ENCODE measurements at places on chromosomes 2 and 18. TPM values are rescaled to one million over a fixed set of nuclear protein-coding genes. Genes with fewer than 3 reads are reported as not detected.
A peak's percentile ranks its signal among the peaks of the same experiment; 100 is the strongest.

Gene DIPK1C
- not detected for polyA plus RNA-seq

Gene CRYBA2
- polyA plus RNA-seq: not detected

Gene MFSD2B
- polyA plus RNA-seq: 0.23 TPM

- no peak for DNase-seq
Observed at GRCh38 chr2:44897406-44897805, 44.1 kb upstream of the SIX3 start.

- DNase-seq: no peak
Observed at GRCh38 chr2:205964111-205964761, 121.7 kb downstream of the INO80D start.

DNA sequence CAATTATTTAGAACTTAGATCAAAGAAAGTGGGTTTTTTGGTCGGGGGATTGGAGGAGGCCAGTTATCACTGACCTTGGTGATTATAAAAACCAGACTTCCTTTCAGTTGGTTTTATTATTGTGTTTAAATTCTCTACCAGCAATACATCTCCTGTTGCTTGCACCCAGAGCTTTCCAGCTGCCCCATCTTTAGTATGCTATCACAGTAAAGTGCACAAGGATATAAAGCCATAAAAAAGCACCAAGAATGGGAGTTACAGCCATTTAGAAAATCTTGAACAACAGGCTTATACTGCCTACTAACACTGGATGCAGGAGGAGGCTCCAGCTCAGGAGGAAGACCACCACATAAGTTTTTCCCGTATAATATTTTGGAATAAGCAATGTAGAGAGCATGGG, 148.7 kb upstream of the OSR1 start:
- no peak for DNase-seq

- no peak for DNase-seq
Observed at GRCh38 chr2:136045835-136046570, 60.6 kb upstream of the DARS1 start.

- no peak for DNase-seq
Observed at GRCh38 chr18:23188068-23188760, 52.9 kb downstream of the CABLES1 start.

DNA sequence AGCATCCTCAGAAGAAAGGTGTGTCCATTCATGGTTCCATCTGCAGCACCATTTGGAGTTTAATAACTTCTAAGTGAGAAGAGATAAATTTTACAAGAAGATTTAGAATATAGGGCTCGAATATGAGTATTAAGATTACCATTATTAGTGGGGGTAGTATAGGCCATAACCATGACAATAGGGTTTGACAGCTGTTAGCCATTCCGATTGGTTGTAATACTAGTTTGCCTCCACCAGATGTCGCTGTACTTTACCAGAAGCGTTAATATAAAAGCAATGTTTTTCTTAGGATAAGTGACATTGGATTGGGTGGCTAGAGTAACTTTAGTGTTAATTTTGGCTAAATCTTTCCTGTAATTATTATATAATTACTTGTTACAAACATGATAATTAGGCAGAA, 107.5 kb upstream of the SRD5A2 start:
- no peak for DNase-seq

DNA sequence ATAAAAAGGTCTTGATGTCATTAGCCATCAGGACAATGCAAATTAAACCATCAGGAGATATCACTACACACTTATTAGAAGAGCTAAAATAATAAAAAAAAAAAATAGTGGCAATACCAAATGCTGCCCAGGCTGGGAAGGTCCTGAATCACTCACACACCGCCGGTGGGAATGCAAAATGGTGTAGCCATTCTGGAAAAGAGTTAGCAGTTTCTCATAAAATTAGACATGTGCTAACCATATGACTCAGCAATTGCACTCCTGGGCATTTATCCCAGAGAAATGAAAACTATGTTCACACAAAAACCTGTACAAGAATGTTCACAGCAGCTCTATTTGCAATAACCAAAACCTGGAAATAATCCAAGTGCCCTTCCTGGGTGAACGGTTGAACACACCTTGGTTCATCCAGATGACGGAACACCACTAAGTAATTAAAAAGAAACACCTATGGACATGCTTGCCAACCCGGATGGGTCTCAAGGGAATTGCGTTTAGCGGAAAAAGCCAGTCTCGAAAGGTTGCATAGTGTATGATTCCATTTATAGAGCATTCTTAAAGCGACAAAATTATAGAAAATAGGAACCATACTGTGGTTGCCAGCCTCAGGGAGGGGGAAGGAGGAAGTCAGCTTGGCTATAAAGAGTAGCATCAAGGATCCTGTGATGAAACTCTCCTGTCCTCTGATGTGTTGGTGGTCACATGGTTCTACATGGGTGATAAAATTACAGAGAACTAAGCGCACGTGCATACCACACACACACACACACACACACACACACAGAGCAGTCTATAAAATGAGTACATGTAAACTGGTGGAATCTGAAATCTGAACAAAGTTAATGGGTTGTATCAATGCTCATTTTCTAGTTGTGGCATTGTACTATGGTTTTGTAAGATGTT, 4.6 kb downstream of the MBP start:
- no peak for DNase-seq

DNA sequence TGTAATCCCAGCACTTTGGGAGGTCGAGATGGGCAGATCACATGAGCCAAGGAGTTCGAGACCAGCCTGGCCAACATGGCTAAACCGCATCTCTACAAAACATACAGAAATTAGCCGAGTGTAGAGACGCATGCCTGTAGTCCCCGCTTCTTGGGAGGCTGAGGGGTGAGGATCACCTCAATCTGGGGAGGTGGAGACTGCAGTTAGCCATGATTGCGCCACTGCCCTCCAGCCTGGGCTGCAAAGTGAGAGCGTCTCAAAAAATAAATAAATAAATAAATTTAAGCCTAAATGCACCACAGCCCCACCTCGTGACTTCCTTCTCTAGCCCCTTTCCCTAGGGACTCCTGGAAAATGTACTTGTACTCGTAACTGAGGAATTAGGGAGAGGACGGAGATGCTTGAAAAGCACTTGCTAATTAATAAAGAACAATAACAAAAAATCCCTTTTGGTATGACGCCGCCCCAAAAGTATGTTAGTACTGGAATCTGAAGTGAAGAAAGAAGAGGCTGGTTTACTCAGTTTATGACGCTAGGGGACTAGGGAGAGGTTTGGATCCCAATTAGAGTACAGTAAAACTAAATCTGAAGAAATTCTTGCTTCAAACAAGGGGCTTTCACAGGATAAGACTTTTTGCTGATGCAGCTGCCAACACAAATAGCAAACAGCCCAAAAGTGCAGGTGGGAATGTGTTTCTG, 887 bp upstream of the ZNF396 start:
- DNase-seq: peak; percentile 25

DNA sequence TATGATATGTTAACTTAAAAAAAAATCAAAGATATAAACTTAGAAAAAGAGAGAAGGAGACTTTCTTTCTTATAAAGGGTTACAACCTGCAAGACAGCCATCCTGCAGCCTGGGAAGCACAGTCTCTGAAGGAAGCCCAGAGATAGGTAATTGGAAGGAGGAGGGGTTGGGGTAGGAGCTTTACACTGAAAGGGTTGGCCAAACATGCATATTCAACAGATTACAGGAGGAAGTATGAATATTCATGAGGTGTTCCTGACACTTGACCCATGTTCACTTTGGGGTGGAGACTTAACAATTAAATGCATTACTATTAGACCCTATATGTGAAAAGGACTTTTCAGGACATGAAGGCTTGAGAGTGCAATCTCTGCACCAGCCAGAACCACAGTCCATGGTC, 71.7 kb upstream of the CDH2 start:
- no peak for DNase-seq

DNA sequence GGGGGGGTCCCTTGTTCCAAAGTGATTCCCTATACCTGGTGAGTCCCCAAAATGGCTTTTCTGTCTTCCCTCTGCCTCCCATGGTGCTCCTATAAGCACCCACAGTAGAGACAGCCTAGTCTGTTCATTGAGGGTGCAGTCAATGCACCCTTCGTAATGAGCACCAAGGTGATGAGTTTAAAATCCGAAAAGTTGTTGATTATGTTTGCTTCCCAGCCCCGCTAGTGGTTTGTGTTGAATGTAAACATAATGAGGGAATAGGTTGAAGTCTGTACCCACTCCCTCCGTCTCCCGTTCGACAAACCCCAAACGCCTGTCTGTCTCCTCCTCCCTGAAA, 2.3 kb downstream of the FOSL2 start:
- DNase-seq: no peak

- no peak for DNase-seq
Observed at GRCh38 chr2:219836647-219837177, 209.3 kb downstream of the SLC4A3 start.

DNA sequence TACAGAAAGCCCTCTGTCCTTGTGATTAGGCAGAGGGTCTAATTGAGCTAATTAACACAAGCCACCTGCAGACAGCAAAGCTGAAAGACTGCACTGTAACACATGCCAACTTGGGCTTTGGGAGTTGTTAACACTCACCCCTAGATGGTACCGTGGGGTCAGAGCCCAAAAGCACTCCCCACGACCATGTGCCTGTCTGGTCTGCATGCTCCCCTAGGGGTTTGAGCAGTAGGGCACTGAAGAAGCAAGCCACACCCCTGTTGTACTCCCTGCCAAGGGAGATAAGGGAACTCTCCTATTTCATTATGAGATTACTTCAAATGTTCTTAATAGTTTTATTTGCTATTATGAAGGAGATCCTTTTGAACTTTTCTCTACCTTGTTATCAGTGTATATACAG, 560.1 kb upstream of the FSHR start:
- no peak for DNase-seq

GRCh38 chr2:175463589-175464310, 282.2 kb upstream of the ATP5MC3 start:
- no peak for DNase-seq

DNA sequence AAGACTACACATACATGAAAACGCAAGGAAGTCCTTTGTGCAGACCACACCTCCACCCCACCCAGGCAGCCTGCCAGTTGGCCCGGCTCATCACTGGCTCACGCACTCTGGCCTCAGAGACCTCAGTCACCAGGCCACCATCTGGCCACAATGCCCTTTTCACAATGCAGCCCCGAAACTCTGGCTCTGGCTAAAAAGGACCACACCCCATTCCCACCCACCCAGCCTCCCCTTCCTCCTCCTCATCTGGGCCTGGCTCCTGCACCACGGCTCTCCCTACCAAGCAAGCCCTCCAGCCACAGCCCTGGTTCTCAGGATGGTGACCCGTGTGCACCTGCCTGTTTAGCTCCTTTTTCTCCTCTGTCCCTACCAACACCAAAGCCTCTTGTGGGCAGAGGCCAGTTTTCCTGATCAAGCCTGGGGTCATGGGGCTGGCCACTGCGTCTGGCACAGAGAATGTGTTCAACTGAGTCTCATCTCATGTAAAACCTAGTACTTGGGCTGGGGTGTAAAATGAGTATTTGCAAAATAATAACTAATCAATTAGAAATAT, 7.4 kb downstream of the HDAC4 start:
- no peak for DNase-seq

DNA sequence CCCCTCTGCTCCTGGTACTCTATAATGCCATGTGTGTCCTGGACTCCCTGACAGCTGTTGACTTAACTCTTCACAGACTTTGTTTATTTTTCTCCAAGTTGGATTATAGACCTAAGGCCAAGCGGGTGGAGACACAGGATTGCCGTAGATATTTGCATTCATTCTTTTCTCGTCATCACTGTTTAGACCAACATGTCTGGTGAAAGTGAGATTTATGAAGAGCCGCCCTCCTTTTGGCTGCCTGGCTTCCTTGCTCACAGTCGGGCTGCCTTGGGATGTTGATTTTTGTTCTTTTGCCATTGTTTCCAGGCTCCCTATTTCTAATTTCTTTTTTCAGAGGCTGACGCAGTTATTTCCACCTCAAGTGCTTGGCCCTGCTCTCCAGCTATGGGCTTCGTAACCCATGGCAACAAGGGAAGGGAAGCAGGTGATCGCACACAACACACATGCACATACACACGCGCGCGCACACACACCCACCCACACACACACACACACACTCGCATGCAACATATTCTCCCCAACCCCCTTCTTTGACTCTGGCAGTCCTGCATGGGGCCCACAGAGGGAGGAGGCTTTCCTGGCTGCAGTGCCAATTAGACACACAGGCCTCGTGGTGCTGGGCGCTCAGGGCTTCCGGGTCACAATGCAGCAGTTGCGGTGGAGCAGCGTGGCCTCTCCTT, 296.5 kb downstream of the MTX2 start:
- DNase-seq: no peak

DNA sequence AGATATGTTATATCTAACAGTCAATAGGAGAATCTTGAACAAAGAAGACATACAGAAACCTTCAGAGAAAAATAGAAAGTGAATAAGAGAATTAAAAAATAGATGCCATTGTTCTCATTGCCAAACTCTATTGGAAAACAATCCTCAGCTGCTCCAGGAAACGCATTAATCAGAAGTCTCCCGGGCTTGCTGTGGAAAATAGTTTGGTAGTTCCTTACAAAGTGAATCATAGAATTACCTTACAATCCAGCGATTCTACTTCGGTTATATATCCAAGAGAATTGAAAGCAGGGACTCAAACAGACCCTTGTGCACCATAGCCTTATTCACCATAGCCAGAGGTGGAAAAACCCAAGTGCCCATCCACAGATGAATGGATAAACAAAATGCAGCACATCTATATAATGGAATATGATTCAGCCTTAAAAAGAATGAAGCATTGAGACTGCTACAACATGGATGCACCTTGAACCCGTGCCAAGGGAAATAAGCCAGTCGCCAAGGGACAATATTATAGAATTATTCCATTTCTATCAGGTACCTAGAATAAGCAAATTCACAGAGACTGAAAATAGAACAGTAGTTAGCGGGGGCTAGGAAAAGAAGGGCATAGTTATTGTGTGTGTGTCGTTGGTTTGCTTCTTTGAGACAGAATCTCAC, 21.9 kb upstream of the CHRNA1 start:
- peak; percentile 33 for DNase-seq

DNA sequence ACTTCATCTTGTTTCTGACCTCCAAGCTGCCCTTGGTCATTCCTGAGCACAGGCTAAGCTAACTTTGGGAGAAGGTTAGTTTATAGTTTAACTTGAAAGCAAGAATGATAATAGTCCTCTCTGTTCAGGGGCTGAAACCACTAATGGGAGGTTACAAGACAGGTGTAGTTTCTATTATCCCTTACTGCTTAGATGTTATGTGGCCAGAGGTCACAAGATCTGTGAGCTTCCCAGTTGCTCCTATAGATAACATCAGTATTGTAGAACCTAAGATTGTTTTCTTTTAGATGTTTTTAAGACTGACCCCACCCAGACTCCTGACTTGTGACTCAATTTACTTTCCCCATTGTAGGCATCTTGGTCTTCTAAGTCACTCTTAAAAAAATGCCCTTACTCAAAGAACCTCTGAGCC, 94.8 kb upstream of the LPIN2 start:
- no peak for DNase-seq

Measured in cardiac muscle cell (in vitro differentiated cells and primary cell).